ENCODE measurements at places on chromosomes 6 and 20.
A peak's percentile ranks its signal among the peaks of the same experiment; 100 is the strongest.

DNA sequence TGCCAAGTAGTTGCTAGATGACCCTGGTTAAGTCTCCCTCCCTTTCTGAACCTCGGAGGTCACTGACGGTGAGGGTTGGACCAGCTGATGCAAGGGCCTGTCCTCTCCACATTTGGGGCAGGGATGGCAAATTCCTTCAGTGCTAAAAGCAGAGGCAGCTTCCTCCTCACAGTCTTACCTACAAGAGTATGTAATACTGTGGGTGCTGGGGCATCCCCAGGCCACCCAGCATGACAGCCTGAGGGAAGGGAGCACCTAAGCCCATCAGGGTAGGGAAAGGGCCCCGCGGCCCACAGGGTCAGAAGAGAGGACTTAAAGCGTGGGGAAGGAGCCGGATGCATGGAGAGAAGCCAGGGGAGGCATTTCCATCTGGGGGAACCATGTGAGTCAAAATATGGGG lies 38.0 kb downstream of the TGM3 start:
- H3K4me1 ChIP-seq: no peaks in the 10 kb centered on the region
- no peak overlapping the region for H3K4me3 ChIP-seq
- H3K27me3 ChIP-seq: peaks cover 9% of the 10 kb centered on the region
- H3K27ac ChIP-seq: no peak overlapping the region

GRCh38 chr6:7176208-7176607 lies 68.4 kb downstream of the RREB1 start:
- DNase-seq: no peak
- H3K27ac ChIP-seq: no peak overlapping the region
- no peaks in the 10 kb centered on the region for H3K27me3 ChIP-seq
- H3K4me3 ChIP-seq: no peak overlapping the region

GRCh38 chr6:118735320-118735719 lies 83.9 kb upstream of the CEP85L start:
- no peak for DNase-seq
- no peaks in the 10 kb centered on the region for H3K36me3 ChIP-seq
- no peak overlapping the region for H3K4me3 ChIP-seq
- H3K27ac ChIP-seq: no peak overlapping the region
- H3K4me1 ChIP-seq: peaks cover 8% of the 10 kb centered on the region
- H3K27me3 ChIP-seq: no peaks in the 10 kb centered on the region

- H3K36me3 ChIP-seq: peaks cover 25% of the 10 kb centered on the region
- peak overlapping the region; percentile 98 for H3K4me3 ChIP-seq
- H3K27ac ChIP-seq: peak overlapping the region; percentile 95
- H3K4me1 ChIP-seq: peaks cover 34% of the 10 kb centered on the region
Measured at GRCh38 chr20:49045440-49046086, 549 bp upstream of the CSE1L start.

- peak; percentile 61 for DNase-seq
- peaks cover 59% of the 10 kb centered on the region for H3K36me3 ChIP-seq
- H3K27ac ChIP-seq: peak overlapping the region; percentile 40
- H3K4me3 ChIP-seq: no peak overlapping the region
Measured at GRCh38 chr6:158660333-158660754, 10.5 kb downstream of the SYTL3 start.

DNA sequence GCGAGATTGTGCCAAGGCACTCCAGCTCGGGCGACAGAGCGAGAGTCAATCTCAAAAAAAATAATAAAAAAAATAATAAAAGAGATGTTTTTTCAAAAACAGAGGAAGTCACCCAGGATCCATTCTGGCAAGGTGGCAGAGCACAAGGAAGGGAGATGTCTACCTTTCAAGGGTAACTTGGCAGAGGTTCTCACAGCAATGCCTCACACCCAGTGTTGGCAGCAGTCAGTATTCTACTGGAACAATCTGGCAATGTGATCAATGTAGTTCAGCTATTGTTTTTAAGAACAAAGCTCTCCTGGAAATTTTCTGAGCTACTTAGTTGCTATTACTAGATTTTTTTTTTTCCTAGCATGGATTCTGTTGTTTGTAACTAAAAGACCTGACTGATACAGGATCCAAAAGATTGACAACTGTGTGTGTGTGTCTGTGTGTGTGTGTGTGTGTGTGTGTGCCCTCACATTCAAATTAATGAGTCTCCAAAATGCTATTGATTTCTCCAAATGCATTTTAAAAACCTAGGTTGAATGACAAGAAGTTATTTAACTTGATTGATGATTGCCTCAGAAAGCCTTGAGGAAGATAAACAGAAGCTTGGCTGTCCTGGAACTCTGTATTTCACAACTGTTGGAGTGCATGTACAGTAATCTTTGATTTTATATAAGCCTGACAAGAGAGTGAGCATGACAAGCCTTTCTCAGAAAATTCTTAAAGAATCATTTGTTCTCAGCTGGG lies 114.1 kb upstream of the RREB1 start:
- no peaks in the 10 kb centered on the region for H3K36me3 ChIP-seq
- no peak for DNase-seq
- H3K27me3 ChIP-seq: peaks cover 15% of the 10 kb centered on the region
- no peak overlapping the region for H3K4me3 ChIP-seq
- H3K27ac ChIP-seq: no peak overlapping the region
- H3K4me1 ChIP-seq: no peaks in the 10 kb centered on the region

- H3K27ac ChIP-seq: no peak overlapping the region
- no peaks in the 10 kb centered on the region for H3K27me3 ChIP-seq
- DNase-seq: no peak
Measured at GRCh38 chr6:38336922-38337321, 302.8 kb downstream of the BTBD9 start.

DNA sequence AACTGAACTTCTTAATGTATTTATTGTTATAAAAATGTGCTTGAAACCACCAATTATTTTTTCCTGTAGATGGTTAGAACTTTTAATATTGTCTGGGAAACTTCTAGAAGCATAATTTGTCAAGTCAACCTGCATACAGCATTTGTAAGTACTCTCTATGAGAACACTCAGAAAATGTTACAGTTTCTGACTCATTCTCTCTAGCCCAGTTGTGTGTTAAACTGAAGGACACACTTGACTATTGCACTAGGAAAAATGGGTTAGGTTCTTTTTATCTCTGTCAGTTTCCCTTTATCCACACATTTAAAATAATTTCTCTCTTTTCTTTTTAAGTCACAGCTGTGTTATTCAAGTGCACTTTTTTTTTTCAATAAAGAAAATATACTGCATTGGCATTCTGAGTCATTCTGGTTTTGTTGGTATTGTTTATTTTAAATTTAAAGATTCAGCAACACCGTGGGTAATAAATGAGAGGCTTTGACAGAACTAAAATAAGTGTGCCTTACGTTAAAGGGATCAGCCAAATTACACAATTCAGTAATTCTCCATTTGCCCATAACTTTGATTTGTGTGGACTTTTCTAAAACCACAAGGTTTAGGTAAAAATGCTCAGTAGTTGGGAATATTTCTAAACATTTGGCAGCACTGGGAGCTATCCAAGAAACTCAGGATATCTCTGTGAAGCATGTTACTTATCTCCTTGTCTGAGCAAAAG lies 50.7 kb downstream of the OPN5 start:
- H3K4me1 ChIP-seq: peaks cover 6% of the 10 kb centered on the region
- no peaks in the 10 kb centered on the region for H3K36me3 ChIP-seq
- H3K4me3 ChIP-seq: no peak overlapping the region

DNA sequence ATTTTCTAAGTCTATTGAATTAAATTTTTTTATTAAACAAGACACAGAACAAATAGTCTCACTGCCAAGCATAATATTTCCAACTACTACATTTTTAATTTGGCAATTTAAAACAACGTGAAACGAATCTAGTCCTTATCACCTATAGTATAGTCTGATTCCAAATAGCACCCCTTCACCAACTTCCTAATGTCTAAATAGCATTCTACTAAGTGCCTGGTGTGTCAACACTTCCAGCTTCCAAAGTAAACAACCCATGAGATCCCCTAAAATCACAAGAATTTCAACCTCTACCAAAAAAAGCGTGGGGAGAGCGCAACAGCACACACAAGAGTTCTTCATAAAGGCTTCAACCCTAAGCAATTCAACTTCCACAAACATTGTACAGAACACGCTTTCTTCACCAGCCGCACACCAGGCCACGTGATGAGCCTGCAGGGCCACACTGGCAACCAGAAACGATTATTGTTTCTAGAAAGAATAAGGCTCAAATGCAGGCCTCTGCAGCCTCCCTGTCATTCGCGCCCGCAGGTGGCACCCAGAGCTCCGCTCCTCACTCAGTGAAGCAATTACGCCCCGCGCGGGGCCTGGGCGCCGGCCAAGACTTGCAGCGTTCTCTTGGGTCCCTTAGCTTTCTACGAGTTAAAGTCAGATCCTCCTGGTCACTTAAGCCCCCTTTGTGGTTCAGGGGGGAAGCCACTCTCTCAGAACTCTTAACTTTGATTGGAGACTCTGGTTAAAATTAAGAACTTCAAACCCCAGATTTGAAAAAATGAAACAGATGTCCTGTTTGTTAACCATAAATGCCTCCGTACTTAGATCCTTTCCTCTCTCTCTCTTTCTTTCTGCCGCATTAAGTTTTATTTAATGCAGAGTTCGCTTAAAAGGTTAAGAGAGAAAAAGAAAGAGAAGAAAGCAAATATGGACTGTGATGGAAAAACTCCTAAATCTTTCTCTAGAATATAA lies 18.3 kb downstream of the SIM1 start:
- H3K4me3 ChIP-seq: peak overlapping the region; percentile 22
- DNase-seq: no peak
- peaks cover 67% of the 10 kb centered on the region for H3K27me3 ChIP-seq
- H3K36me3 ChIP-seq: peaks cover 6% of the 10 kb centered on the region
- H3K4me1 ChIP-seq: peaks cover 6% of the 10 kb centered on the region
- H3K27ac ChIP-seq: peak overlapping the region; percentile 30

DNA sequence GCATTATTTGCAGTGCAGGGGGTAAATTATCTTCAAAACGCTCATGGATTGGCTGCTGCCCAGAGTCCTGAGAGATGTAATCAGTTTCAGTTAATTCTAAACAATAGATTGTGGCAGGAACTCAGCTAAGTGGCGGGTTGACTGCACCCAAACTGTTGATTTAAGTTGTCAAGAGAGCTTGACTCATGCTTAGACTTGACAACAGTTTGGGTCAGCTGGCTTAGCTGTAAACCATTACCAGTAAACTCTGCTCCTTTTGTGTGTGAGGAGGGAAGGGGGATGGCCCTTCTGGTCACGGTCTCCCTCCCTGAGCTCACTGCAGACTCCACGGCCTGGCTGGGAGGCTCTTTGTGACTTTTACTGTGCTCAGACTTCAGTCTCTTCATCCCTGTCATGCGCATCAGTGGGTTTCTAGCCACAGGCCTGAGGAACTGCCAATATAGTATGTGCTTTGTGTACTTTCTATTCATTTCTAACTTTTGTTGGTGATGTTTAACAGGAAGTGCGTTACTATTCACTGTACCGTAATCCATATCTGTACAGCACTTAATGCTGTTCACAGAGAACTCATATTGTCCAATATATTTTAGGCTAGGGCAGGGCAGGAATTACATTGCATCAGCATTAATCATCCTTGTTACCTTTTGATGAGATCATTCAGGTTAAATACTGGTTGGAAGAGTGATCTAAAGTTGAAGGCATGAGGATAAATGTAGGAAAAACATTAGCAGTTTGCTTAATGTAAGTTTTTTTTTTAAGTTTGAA lies 488.3 kb downstream of the CDKAL1 start:
- no peak overlapping the region for H3K27ac ChIP-seq
- H3K4me3 ChIP-seq: no peak overlapping the region
- no peaks in the 10 kb centered on the region for H3K27me3 ChIP-seq

DNA sequence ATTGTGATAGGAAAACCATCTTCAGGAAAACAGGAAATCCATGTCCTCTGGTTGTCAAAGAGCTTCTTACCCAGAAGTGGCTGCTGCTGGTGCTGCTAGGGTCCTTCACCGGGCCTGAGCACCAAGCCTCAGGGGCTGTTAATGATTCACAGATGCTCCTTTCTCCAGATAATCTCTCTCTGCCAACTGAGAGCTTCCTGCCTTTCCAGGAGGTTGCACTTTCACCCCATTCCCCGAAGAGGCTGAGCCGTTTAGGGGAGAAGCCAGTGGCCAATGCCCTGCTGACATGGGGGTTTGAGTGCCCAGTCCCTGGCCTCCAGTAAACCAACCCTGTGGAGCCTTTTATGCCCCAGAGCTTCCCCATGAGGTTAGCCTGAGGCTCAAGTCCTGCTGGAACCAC lies 122.4 kb downstream of the CBLN4 start:
- no peak overlapping the region for H3K4me3 ChIP-seq
- H3K27ac ChIP-seq: no peak overlapping the region
- no peaks in the 10 kb centered on the region for H3K27me3 ChIP-seq
- DNase-seq: no peak
- H3K36me3 ChIP-seq: no peaks in the 10 kb centered on the region
- H3K4me1 ChIP-seq: no peaks in the 10 kb centered on the region

DNA sequence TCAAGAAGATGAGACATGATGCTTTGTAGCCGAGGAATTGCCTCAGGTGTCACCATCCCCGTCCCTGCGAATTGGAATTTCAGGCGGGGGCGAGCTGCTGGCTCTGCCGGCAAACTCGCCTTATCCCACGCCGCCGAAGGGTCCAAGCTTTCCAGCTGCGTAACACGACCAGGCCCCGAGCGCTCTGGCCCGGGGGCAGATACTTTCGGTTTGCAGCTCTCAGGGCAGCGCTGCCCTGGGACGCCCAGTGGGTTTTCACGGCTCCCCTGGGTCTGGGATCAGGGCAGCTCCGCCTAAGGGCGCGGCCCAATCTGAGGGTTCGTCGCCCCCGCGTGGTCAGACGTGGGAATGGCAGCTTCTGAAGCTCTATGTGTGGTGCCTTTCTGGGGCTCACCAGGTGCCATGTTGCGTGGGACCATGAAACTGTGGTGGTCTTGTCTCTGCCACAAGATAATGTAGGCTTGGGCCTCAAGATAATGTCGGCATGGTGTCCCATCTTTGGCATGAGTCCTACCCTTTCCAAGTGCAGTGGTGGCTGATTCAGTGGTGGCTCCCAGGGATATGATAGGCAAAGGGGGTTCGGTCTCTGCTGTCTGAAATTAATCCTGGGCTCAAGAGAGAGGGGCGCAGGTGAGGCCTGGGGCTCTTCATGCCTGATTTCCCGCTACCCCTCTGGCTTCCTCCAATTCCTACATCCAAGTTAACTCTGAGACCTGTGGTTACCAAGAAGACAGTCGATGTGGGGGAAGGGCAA lies 21.0 kb downstream of the PIGT start:
- peaks cover 6% of the 10 kb centered on the region for H3K36me3 ChIP-seq
- no peaks in the 10 kb centered on the region for H3K27me3 ChIP-seq
- peak; percentile 91 for DNase-seq

DNA sequence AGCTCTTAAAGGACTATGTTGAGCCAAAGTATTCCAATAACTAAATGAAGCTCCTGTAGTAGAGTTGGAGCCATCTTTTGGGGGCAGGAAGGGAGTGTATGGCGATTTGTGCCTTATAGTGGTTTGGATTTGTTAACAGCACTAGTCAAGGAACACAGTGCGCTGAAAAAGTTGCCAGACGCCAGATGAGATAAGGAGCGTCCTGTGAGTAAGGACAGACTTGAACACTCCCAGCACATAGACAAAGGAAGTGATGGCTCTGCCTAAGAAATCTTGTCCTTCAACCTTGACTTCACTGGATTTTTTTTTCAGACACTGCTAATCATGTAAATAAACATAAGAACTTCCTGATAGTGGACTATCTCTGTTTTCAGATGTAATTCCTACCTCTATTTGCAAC lies 136.9 kb downstream of the TRMT11 start:
- no peak for DNase-seq
- no peaks in the 10 kb centered on the region for H3K4me1 ChIP-seq
- H3K36me3 ChIP-seq: no peaks in the 10 kb centered on the region
- H3K27ac ChIP-seq: no peak overlapping the region
